Activated CD8-positive, alpha-beta memory T cell treated with anti-CD3 and anti-CD28 coated beads, Interleukin-2, amount 10 ng/mL, durations not matched to agents 7 days and 5 days (primary cell): ENCODE measurements at places on chromosomes 7 and 10. TPM values are rescaled to one million over a fixed set of nuclear protein-coding genes. Genes with fewer than 3 reads are reported as not detected.

Gene RTKN2
- 3.8 TPM for total RNA-seq

Gene FAM25A
- total RNA-seq = not detected

Gene CYP3A7
- not detected for total RNA-seq

Gene ACHE
- 0.23 TPM for total RNA-seq

Gene NODAL
- total RNA-seq = not detected

Gene BRI3
- 43.5 TPM for total RNA-seq

Gene KCNH2
- 0.07 TPM for total RNA-seq

Gene ADO
- 19.4 TPM for total RNA-seq

Gene KAZALD1
- 0.30 TPM for total RNA-seq

Gene DLX5
- total RNA-seq = not detected

Gene SEMA3E
- not detected for total RNA-seq

Gene ITPRID1
- total RNA-seq = not detected

Gene WNT16
- not detected for total RNA-seq

Gene GPR158
- total RNA-seq = not detected

Gene ERVW-1
- not detected for total RNA-seq

Gene MMD2
- total RNA-seq = not detected
